ENCODE measurements at places on chromosomes 5 and 9.

- no peak for DNase-seq
Measured at GRCh38 chr9:5838884-5839571, 6.1 kb upstream of the ERMP1 start.

DNA sequence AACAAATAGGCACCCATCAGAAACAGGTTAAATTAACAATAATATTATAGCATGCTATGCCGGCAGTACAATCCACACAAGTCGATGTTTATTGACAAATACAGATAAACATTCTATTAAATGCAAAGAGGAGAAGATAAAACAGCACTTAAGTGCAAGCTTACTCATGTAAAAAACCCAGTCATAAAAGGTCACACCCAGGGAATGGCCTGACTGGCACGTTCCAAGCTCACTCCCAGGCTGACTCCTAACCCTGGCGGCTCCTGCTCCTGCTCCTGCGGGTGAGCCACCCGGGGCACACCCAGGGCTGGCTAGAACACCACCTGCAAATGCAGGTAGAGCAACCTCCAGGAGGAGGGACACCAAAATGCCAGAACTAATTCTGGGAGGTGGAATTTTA lies 66.9 kb downstream of the SEMA4D start:
- no peak for DNase-seq

DNA sequence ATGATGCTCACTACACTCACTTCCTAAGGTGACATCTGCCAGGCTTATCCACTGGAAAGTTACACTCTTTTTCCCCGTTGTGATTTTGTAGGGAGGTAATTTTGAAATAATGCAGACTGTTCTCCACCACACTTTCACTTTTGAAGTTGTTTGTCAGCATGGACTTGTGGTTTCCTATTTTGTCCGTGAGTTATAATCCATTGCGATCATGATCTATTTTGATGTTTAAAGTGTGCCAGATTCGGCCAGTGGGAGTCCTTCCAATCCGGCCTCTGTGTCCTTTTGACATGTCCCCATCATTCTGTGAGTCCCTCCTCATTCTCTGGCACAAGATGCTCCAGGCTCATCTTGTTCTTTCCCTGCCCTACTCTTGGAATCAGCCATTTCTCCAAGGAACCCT lies 211.3 kb upstream of the KLF4 start:
- no peak for DNase-seq

- DNase-seq: no peak
Measured at GRCh38 chr5:115116001-115116400, 53.7 kb downstream of the TRIM36 start.

- no peak for DNase-seq
Measured at GRCh38 chr9:134945509-134946275, 28.0 kb upstream of the FCN1 start.

GRCh38 chr5:179231309-179231708 lies 114.0 kb downstream of the ADAMTS2 start:
- DNase-seq: no peak

DNA sequence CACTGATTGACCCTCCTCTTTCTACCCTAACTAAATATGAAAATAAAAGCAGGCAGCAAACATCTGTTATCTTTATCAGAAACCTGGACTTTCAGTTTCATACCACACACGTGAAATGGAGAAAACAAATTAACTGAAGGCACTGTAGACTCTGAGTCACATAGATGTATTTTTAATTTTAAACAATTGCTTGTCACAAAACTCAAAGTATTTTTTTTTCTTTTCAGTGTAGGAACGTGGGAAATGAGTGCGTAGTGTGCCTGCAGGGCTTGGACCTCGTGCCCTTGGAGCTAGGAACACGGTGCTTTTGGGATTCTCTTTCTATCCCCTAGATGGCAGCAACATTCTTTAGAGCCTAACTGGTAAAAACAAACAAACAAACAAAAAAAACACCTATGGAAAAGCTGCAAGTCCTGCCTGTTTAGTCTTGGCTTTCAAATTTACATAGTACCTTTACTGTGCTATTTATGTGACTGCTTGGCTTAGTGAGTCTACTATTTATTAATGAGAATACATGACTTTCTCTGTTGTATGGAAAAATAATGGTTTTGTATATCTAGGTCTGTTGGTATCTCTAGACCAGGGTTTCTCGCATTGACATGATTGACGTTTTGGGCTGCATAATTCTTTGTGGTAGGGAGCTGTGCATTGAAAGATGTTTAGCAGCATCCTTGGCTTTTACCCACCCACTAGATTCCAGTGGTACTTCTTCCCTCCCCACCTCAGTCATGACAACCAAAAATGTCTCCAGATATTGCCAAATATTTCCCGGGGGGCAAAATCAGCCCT lies 16.8 kb upstream of the ACTBL2 start:
- no peak for DNase-seq

GRCh38 chr5:83077662-83078261 lies 415 bp downstream of the XRCC4 start:
- DNase-seq: no peak

DNA sequence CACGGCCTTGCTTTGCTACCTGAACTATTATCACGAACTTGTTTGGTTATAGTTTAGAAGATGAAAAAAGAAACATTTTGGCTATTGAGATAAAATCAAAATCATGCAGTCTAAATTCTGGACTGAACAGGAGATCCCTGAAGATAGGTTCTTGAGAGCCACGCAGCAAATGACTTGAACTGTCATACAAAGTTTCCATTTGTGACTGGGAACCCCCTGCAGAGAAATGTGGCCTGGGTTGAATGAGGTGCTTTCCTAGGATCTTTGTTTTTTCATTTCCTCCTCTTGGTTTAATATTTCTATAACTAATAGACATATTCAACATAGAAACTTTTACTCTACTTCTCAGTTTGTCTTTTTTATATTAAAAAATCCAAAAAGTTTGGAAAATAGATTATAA lies 184.7 kb upstream of the TRPM3 start:
- DNase-seq: no peak

GRCh38 chr5:103411711-103412110 lies 150.9 kb downstream of the NUDT12 start:
- no peak for DNase-seq

- no peak for DNase-seq
Measured at GRCh38 chr9:23663536-23663935, 162.5 kb downstream of the ELAVL2 start.

GRCh38 chr9:76603448-76603895 lies 144.5 kb downstream of the GCNT1 start:
- DNase-seq: no peak

GRCh38 chr5:135230251-135230925 lies 168.6 kb downstream of the MACROH2A1 start:
- DNase-seq: no peak

DNA sequence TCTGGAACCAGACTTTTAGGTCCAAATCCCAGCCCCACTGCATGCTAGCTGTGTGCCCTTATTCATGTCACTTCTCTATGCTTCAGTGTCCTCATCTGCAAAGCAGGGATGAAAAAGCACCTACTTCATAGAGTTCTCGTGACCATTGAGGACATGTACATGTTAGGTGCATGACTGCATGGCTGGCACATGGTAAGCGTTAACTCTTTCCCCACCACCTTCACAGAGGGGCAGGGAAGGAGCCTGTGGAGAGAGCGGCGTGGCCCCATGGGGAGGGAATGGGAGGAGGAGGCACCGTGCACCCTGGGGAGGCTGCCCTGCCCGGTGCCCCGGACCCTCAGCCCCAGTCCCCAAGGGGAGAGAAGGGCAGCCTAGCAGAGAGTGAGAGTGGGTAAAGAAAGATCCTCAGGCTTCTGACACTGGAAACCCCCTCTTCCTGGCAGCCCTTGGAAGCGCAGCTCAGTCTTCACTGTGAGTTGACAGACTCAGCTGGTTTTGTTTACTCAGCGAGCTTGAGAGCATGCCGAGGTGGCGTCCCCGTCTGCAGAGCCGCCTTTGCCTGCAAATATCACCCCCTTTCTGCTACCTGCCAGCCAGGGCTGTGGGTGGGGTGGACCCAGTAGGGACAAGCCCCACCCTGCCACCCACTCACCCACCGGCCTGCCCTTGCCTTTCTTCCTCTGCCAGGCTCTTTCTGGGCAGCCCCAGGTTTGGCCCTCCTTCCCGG lies 10.6 kb upstream of the ANGPTL2 start:
- DNase-seq: no peak

DNA sequence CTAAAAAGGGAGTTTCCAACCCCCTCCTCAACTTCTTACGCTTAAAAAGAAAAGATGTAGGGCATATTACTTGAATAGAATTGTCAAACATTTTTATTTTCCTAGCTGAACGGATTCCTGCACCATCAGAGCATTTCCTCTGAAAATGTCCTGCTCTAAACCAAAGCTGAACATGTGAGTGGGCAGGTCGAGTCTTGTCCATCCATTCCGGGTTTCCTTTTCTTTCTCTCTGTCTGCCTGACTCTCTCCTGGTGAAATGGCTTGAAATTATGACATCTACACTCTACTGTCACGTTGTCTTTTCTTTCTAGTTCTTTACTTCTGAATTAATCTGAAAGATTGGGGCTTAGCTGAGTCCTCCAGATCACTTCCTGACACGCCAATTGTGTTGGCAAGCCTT lies 39.2 kb upstream of the PTPN3 start:
- no peak for DNase-seq

GRCh38 chr5:30752015-30752414 lies 441.5 kb upstream of the CDH6 start:
- no peak for DNase-seq

- no peak for DNase-seq
Measured at GRCh38 chr9:74865177-74865576, 22.5 kb downstream of the TRPM6 start.

DNA sequence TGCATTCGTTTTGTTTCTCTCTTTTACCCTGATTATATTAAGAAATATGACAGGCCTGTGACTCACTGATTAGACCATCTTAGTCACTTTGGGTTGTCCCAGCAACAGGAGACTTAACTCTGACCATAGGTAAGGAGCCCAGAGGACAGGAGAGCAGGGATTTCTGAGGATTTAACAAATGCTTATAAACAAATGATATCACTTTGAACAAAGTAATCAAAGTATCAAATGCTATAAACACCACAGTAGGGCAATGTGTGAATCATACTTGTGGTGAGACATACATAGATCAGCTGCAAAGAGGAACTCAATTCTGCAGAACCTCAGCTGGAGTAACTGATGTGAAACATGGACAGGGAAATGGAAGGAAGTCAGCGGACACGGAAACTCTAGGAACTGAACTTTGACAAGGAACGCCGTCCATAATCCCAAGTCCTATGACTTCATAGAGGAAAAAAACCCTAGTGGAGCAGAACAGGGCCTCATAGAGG lies 190.6 kb upstream of the MSX2 start:
- DNase-seq: no peak

GRCh38 chr5:82183828-82184227 lies 94.3 kb downstream of the RPS23 start:
- DNase-seq: no peak

DNA sequence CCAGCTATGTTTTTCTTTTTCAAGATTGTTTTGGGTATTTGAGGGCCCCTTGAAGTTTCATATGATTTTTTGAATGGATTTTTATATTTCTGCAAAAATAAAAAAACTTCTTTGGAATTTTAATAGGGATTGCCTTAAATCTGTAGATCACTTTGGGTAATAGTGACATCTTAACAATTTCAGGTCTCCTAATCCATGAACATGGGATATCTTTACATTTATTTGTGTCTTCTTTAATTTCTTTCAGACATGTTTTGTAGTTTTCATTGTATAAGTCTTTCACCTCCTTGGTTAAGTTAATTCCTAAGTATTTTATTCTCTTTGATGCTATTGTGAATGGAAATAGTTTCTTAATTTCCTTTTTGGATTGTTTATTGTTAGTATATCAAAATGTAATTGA lies 79.1 kb downstream of the PPIC start:
- DNase-seq: no peak

- no peak for DNase-seq
Measured at GRCh38 chr5:114296191-114296590, 65.7 kb upstream of the KCNN2 start.

DNA sequence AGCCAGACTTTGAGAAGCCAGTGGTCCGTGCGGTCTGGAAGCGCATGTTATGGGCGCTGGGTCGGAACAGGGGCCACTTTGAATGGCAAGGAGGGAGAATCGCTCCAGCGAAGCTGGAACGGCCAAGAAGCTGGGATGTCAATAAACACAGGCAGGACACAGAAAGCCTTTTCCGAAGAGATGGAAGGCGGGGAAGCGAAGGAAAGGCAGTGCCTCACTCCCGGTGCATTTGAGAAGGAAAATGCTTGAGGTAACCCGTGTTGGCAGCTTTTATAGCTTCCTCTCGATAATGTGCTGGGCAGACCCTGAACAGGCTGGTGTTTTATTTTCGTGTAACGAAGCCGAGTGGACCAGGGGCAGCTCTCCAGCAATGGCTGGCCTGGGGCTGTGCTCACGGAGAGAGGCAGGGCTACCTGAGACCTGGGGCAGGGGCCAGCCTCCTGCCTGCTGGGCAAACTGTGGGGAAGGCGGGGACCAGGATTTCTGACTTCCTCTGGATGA lies 84.2 kb upstream of the SPRY4 start:
- DNase-seq: no peak

DNA sequence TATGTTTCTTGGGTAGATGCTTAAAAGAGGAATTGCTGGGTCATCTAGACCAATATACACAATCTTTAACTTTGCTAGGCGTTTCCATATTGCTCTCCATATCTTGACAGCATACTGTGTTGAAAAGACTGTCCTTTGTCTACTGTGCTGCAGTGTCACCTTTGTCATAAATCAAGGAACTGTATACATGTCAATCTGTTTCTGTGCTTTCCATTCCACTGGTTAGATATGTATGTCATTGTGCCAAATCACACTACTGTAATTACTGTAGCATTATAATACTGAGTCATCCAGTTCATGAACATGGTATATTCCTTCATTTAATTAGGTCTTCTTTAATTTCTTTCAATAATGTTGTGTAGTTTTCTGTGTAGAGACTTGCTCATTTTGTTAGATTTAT lies 149.7 kb upstream of the RASGRF2 start:
- DNase-seq: no peak

DNA sequence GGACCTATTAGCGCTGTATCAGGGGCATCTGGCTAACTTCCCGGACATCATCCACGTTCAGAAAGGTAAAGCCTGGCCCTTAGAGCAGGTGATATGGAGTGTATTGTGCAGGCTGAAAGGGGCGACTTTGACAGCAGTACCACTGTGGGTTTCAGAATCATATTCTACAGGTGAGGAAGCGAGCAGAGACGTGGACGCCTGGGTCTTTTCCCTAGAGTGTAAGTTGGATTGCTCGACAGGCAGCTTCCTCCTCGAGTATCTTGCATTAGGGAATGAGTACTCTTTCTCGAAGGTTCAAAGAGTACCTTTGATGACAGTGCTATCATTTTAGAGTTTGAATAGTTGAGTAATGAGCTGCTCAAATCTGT lies 1.9 kb downstream of the SNX18 start:
- DNase-seq: no peak

DNA sequence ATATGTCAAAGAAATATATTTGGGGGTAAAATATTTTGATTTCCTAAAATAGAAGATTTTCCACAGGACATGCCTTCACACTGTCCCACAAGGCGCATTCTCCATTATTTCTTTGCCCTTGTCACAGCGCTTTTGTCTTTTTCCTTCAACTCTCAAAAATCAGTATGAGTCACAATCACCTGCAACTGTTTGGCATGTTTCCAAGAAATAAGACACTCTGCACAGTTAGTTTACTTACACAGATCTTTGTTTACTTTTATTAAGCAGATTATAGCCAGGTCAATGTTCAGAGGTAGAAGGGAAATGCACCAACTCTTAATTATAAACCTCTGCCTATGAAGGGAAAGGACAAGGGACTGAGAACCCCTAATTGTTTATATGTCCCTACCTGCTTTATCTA lies 9.5 kb downstream of the CEMIP2 start:
- no peak for DNase-seq

- DNase-seq: no peak
Measured at GRCh38 chr5:149323210-149323609, 22.1 kb upstream of the GRPEL2 start.

- no peak for DNase-seq
Measured at GRCh38 chr5:93580927-93581445, at the start of gene NR2F1-AS1. Gene NR2F1-AS1 (minus strand): TSS chr5:93581219.

All from activated naive CD4-positive, alpha-beta T cell treated with Interleukin-2 at 50 U/mL for 16 hours (primary cell).